ENCODE measurements at places on chromosomes 6 and 20.

DNA sequence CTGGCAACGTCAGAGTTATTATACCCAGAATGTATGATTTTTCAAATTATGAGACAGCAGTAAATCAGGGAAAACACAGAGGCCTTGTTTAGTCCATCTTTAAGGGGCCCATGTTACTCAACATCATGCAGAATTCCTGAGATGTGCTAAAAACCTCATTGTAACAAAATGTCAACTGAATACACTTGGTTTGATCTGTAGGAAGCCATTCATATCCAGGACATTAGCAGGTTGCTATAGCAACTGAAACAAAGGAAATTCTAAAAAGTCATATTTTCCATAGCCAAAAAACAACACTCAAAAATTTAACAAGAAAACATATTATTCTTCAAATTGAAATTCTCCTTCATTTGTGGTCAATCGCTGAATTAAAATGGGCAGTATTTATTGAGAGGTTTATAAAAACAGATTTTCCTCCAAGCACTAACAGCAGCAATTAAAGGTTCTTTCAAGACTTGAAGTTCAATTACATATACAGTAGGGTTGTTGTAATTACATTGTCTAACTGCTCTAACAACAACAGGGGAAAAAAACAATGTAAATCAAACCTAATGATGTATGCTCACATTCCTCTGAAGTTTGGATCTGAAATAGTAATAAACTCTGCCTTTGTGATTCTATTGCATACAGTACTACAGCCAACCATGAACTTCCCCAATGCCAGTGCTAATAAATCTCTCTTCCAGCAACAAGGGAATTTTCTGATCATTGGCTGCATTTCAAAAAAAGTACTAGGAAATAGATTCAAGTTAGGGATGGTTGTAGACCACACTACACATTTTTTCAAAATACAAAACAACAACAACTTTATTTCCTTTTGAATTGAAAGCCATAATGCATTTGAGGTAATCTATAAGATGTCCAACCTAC, 34.9 kb downstream of the COL12A1 start:
- DNase-seq = no peak

- DNase-seq = peak; percentile 97
Observed at GRCh38 chr6:14706378-14706929, 539.4 kb upstream of the JARID2 start.

DNA sequence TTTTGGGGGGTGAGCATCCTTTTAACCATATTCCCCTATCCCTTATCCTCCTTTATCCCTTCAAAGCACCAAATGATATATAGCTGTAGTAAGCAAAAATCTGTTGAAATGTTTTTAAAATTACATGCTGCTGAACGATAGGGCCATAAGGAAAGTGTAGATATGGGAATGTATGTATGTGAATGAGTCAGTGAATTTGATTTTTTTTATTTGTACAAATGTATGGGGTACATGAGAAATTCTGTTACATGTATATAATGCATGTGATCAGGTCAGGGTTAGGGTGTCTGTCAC, 327.2 kb downstream of the ZFAND3 start:
- no peak for DNase-seq

- DNase-seq = no peak
Observed at GRCh38 chr6:29232725-29233124, 62.0 kb downstream of the OR2J2 start.

- no peak for DNase-seq
Observed at GRCh38 chr6:13789746-13790145, 24.6 kb downstream of the MCUR1 start.

GRCh38 chr6:5325173-5325572, 63.9 kb downstream of the FARS2 start:
- DNase-seq = no peak

DNA sequence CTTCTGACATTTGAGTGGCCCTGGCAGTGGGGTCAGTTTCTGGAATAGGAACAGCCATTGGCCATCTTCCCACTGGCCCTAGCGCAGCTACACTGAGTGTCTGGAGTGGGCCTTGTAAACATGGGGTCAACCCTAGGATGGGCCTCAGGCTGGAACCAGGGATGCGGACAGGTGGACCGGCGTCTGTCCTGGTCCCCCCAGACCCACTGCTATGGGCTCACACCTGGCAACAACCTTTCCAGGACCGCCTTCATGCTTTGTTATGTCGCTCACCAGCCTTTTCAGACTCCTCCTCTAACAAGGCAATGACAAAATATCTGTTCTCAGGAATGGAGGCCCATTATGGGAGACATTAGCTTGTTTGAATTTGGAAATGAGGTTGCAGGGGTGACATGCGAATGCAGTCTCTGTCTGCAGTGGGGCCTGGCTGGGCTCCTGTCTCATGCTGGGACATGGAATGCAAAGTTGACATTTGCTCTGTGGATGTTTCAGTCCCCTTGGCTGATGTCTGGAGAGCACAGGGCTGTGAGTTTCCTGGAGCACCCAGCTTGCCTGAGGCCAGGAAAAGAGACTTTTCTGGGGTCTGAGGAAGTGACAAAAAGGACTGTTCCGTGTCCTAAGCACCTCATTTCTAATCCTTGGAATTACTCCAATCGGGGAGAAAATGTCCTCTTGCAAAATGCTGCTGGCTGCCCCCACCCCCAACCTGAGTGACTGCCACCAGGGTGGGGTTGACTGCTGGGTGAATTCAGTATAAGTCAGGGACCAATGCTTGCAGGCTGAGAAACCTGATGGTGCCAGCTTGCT, 98.7 kb upstream of the PMEPA1 start:
- DNase-seq = no peak

GRCh38 chr20:63060057-63060991, 53.6 kb upstream of the BHLHE23 start:
- DNase-seq = peak; percentile 46

DNA sequence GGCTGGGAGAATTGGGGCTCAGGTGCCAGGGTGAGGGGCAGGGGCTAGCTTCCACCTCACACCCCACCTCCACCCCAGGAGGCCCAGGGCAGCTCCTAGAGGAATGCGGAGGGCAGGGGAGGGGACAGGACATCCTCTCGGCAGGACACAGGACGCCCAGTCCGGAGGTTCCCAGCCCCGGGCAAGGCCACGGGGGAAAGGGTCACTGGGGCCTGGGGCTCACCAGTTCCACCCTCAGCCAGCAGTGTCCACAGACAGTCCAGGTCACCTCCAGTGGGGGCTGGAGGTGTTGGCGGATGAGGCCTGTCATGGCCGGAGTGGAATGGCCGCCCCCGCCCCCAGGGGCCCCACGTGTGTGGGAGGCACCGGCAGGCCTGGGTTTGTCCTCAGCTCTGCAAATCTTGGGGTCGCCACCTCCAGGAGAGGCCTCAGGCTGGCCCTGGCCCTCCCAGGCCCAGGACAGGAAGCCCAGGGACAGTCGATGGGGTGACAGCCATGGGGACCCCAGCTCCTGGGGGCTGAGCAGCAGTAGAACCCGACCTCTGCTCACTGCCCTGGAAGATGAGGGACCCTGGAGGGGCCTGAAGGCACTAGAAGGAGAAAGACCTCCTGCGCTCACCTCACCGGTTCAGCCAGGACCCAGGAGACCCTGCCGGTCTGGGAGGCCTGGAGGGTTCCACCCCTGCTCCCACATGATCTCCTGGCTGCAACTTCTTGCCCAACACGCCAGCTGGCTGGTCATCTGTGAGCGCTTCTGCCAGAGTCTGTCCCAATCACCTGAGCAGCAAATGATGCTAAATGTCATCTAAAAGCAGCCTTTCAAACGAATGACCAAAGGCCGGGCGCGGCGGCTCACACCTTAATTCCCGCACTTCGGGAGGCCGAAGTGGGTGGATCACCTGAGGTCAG, 13.0 kb upstream of the ABHD16B start:
- DNase-seq = no peak

- no peak for DNase-seq
Observed at GRCh38 chr6:26131618-26132017, 44.4 kb downstream of the HFE start.

- no peak for DNase-seq
Observed at GRCh38 chr20:47764154-47764733, 21.0 kb downstream of the SULF2 start.

GRCh38 chr20:63966944-63967322, 2.8 kb downstream of the ZNF512B start:
- no peak for DNase-seq

GRCh38 chr6:85864453-85865401, 222.0 kb upstream of the SYNCRIP start:
- peak; percentile 11 for DNase-seq

DNA sequence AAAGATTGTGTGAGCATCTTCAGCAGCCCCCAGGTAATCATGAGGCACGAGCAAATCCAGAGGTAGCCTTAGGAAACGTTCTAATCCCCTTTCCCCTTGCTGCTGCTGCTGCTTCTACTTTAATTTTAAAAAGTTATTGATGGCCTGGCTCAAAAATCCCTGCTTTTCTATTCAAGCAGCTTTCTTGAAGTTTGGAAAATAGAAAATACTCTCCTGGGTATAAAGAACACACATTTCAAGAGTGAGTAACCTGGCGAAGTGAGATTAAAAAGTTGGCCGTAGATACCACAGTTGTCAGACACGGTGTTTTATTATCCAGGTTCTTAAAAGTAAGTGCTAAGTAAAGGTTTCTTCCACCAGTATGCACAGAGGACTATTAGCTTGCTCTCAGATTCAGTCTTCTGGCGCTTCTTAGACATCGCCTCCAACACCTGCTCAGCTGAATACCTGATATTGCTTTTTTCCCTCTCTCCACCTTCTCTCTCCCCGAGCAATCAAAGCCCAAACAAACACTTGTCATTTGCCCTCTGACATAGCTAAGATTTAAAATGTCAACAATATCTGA, 150.7 kb downstream of the EDN3 start:
- no peak for DNase-seq

DNA sequence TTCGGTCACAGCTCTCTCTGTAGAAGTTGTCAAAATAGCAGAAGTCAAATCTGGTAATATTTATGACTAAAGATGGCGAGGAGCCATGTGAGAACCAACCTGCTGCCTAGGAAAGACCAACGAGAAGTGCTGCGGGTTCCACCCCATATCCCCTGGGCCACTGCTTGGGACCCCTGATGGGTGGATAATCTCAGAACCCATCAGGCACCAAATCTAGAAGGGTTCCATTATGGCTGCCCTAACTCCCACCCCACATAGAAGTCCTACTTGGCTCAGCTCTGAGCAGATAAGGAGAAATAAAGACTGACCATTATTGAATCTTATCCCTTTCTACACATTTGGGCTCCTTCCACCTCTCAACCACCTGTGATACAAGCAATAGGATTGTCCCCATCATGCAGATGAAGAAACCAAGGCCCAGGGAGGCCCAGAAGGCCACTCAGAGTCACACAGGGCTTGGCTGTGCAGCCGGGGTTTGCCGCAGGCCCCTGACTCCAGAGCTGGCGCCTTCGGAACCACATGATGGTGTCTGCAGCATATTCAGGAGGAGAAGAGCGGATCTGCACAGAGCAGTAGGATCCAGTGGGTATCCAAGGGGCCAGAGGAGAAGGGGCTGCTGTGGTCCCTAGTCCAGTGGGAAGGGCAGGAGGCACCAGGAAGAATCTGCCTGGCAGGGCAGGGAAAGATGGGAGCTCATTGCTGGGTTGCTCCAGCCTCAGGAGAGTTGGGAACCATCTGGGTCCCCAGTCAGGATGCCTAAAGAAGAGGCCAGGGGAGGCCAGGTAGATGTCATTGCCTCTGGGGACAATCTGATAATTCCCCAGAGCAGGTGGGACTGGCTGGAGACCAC, 9.6 kb upstream of the PCMTD2 start:
- DNase-seq = no peak

DNA sequence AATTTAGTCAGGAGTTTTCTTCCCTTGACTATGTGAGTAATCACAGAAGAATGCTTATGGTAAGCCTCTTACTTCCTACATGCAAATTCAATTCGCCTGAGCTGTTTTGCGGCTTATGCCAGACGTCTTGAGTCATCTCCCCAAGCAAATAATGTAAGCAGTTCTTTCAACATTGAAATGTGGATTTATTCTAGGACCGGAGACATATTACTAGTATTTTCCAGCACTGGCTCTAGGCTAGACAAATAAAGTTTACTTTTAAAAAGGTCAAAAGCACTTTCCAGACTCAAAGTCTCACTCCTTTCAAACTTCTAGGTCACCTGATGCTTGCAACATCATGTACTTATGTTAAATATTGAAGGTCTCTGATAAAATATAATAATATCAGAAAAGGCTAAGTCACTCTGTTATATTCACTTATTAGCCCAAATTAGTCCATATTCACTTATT, 38.1 kb upstream of the NOX3 start:
- peak; percentile 100 for DNase-seq
